ENCODE measurements at places on chromosomes 3 and 15. TPM values are rescaled to one million over a fixed set of nuclear protein-coding genes. Genes with fewer than 3 reads are reported as not detected.

The FSIP1 gene
- total RNA-seq, result not detected

- H3K4me3 ChIP-seq, result no peak overlapping the region
- H3K4me1 ChIP-seq, result no peaks in the 10 kb centered on the region
- H3K36me3 ChIP-seq, result no peaks in the 10 kb centered on the region
- no peaks in the 10 kb centered on the region for H3K27me3 ChIP-seq
These were observed 14.4 kb downstream of the GOLGB1 start for GRCh38 chr3:121735047-121735696.

DNA sequence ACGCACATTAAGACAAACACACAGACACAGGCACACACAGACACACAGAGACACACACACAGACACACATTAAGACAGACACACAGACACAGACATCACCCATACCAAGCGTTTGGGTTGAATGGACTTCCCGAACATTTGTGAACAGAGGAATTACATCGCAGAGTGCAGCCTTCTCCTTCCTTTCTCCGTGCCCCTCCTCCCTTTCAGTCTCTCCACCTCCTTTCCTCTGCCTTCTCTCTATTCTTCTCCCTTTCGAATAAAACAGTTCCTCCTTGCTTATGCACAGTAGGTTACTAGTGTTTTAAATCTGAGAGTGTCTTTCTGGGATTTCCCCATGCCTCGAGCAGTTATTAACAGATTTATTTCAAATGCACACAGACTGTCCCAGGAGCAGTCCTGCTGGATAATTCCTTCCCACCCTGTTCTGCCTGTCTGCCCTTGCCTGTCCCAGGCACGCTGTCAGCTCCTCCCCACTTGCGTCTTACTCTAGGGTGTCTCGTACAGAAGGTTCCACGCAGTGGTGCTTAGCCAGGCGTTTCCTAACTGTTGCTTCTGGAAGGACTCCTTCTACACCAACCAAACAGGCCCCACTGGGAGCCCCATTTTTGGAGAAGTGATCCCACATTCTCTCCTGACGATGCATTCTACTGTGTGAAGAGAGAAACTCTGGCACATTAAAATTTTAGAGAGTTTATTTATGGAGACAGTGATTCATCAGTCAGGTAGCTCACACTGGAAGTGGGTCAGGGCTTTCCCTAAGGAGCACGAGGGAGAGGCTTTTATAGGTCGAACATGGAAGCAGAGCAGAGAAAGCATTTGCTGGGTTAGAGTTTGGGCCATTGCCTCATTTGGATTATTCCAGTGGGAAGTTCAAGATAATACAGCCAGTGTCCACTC lies 163.8 kb downstream of the SV2B start:
- no peaks in the 10 kb centered on the region for H3K36me3 ChIP-seq
- H3K4me1 ChIP-seq, result no peaks in the 10 kb centered on the region
- H3K27me3 ChIP-seq, result no peaks in the 10 kb centered on the region
- H3K4me3 ChIP-seq, result no peak overlapping the region

The ZPLD1 gene
- total RNA-seq, result not detected

The CYFIP1 gene
- 44.3 TPM for total RNA-seq

DNA sequence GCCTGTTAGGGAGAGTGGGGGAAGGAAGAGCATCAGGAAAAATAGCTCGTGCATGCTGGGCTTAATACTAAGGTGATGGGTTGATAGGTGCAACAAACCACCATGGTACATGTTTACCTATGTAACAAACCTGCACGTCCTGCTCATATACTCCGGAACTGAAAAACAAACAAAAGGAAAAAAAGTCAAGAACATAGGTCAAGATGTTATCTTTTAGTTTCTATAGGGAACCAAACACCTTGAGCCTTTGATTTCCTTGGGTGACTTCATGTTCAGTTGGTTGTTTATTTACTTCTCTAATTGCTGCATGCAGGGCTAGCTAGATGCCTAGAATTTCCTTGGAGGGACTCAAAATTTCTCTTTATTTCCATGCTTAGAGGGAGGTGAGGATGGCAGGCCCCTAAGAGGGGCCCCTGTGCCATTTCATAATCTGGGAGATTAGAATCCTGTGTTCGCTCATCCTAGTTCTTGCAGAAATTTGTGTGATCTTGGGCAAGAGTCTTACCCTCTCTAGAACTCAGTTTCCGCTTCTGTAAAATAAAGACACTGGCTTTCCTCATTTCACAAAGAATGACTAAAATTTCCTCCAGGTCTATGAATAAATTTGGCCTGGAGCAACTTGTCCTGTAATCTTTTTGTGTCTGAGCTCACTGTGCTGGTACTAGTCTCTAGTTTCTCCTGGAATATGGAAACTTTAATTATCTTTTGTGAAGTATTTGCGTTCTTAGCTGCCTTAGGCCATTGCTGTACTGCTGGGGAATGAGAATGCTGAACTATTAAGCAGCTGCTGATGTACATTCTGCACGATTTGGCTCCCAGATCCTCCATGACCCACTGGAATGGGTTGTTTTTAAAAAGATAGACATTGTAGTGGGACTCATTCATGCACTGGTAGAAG lies 457.5 kb downstream of the EDEM1 start:
- H3K4me1 ChIP-seq, result no peaks in the 10 kb centered on the region
- no peaks in the 10 kb centered on the region for H3K27me3 ChIP-seq
- H3K4me3 ChIP-seq, result no peak overlapping the region
- no peak overlapping the region for H3K27ac ChIP-seq

DNA sequence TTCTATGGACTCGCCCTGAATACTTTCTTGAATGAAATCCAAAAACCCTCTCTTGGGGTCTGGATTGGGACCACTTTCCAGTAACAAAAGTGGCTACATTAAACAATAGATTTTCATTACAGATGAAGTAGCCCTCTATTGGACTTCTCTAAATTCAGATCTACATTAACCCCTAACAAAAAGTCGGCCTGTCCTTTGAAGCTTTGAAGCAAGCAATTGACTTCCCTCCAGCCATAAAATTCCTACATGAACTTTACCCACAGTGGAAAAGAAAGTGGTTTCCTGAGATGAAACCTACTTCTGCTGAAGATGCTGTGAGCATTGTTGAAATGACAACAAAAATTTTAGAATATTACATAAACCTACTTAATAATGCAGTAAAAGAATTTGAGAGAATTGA lies 967.1 kb upstream of the ROBO1 start:
- DNase-seq, result no peak
- H3K4me1 ChIP-seq, result no peaks in the 10 kb centered on the region
- H3K4me3 ChIP-seq, result no peak overlapping the region
- no peak overlapping the region for H3K27ac ChIP-seq

GRCh38 chr3:194664857-194665256 lies 7.1 kb downstream of the LSG1 start:
- H3K36me3 ChIP-seq, result peaks cover 14% of the 10 kb centered on the region
- H3K27ac ChIP-seq, result no peak overlapping the region
- no peak for DNase-seq
- H3K4me3 ChIP-seq, result no peak overlapping the region
- no peaks in the 10 kb centered on the region for H3K27me3 ChIP-seq

The ZNF660 gene
- total RNA-seq, result 0.65 TPM

The SAMD7 gene
- total RNA-seq, result not detected

- no peak overlapping the region for H3K4me3 ChIP-seq
- H3K27me3 ChIP-seq, result no peaks in the 10 kb centered on the region
- H3K36me3 ChIP-seq, result no peaks in the 10 kb centered on the region
- DNase-seq, result no peak
- no peaks in the 10 kb centered on the region for H3K4me1 ChIP-seq
These were observed 4.5 kb downstream of the HEMK1 start for GRCh38 chr3:50573566-50574443.

- no peak overlapping the region for H3K27ac ChIP-seq
- no peak overlapping the region for H3K4me3 ChIP-seq
- no peaks in the 10 kb centered on the region for H3K4me1 ChIP-seq
- no peaks in the 10 kb centered on the region for H3K27me3 ChIP-seq
These were observed 599.0 kb downstream of the MAGI1 start for GRCh38 chr3:65439641-65440284.

DNA sequence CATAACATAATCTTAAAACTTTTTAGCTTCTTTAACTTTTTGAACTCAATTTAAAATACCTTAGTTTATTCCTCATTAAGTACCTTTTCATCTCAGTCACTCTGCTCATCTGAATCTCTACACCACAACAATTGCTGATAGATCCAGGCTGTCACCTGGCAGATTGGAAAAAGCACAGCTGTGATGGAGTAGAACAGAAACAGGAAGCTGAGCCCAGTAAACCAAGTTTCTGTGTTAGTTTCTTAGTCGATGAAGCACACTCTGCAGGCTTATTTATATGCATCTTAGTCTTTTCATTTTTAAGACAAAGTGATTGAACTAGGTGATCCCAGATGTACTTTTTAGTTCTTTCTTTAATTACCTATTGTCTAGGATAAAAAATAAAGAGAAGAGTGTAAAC lies 1398.0 kb upstream of the ALCAM start:
- no peak overlapping the region for H3K27ac ChIP-seq
- no peaks in the 10 kb centered on the region for H3K36me3 ChIP-seq
- DNase-seq, result no peak
- no peak overlapping the region for H3K4me3 ChIP-seq

DNA sequence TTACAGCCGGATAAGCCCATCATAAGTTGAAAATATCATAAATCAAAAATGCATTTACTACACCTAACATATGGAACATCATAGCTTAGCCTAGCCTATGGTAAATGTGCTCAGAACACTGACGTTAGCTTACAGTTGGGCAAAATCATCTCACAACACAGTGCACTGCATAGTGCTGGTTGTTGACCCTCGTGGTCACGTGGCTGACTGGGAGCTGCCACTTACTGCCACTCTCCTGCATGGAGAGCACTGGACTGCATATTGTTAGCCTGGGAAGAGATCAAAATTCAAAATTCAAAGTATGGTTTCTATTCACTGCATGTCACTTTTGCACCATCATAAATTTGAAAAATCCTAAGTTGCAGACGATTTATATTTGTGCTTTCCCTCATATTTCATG lies 94.0 kb upstream of the CACNA2D3 start:
- no peak overlapping the region for H3K27ac ChIP-seq
- no peak overlapping the region for H3K4me3 ChIP-seq
- no peaks in the 10 kb centered on the region for H3K36me3 ChIP-seq
- no peak for DNase-seq

- H3K4me1 ChIP-seq, result no peaks in the 10 kb centered on the region
- no peaks in the 10 kb centered on the region for H3K36me3 ChIP-seq
- no peak overlapping the region for H3K4me3 ChIP-seq
- H3K27me3 ChIP-seq, result no peaks in the 10 kb centered on the region
- no peak for DNase-seq
These were observed 516.3 kb upstream of the CADM2 start for GRCh38 chr3:84442533-84442932.

DNA sequence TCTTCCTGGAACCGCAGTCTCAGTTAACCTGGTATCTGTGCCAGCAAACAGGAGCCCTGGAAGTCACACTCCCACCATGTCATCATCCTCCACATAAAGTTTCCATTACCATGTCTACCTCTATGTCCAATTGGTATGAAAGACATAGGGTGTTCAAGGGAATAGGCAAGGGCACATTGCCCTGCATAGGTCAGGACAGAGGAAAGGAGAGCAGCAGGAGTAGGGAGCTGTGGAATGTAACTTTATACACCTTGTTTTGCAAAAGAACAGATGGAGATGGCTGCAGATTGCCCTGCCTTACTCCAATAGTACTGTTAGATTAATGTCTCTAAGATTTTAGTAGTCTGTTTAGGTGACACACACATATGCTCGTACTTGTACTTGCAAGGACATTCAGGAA lies 1056.4 kb downstream of the NTRK3 start:
- no peak for DNase-seq
- H3K27me3 ChIP-seq, result no peaks in the 10 kb centered on the region
- H3K4me3 ChIP-seq, result no peak overlapping the region

The RIOX2 gene
- total RNA-seq, result 14.4 TPM

GRCh38 chr15:98063315-98063714 lies 102.8 kb downstream of the ARRDC4 start:
- H3K27ac ChIP-seq, result no peak overlapping the region
- no peaks in the 10 kb centered on the region for H3K27me3 ChIP-seq
- no peaks in the 10 kb centered on the region for H3K36me3 ChIP-seq
- no peaks in the 10 kb centered on the region for H3K4me1 ChIP-seq

DNA sequence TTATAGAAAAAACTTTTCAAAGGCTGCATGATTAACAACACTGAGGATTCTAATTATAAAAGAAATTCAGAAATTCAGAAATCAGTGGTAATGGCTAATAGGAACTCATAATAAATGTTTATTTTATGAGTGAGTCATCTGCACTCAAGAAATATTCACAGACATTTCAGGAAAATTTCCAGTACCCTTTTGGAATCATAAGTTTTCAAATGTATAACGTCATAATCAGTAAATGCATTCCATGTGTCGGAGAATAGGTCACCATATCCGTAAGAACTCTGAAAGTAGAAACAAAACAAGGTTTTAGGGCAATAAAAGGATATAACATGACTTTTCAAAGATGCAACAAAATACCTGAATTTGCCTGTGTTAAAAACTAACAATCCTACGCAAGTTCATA lies 24.7 kb downstream of the EOGT start:
- no peaks in the 10 kb centered on the region for H3K36me3 ChIP-seq
- no peaks in the 10 kb centered on the region for H3K4me1 ChIP-seq
- H3K27me3 ChIP-seq, result no peaks in the 10 kb centered on the region
- no peak overlapping the region for H3K4me3 ChIP-seq

DNA sequence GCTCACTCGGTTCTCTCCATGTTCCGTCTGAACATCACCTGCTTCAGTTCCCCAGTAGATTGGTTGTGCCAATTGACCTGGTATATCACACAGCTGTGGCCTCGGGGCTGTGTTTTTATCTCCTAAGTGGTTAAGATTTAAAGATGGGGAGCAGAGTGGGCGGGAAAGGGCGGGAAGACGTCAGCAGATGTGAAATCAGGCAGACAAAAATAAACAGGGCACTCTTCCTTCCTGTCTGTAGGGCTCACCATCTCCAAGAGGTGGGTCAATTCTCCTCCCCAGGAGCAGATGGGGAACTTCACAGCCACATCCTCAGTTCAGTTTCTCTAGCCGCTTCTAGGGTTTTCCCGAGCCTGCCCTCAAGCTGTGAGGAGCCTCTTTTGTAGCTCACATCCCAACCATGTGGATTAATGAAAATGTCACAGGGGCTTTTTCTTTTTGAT lies 26.8 kb upstream of the LIMD1 start:
- no peaks in the 10 kb centered on the region for H3K36me3 ChIP-seq
- H3K27me3 ChIP-seq, result no peaks in the 10 kb centered on the region
- no peak for DNase-seq
- H3K4me3 ChIP-seq, result no peak overlapping the region
- no peak overlapping the region for H3K27ac ChIP-seq
- H3K4me1 ChIP-seq, result no peaks in the 10 kb centered on the region

- no peaks in the 10 kb centered on the region for H3K36me3 ChIP-seq
- no peak for DNase-seq
- no peaks in the 10 kb centered on the region for H3K27me3 ChIP-seq
These were observed 214.9 kb upstream of the ARRDC4 start for GRCh38 chr15:97745481-97746071.

The CEP70 gene
- total RNA-seq, result 13.8 TPM

The KCNMB3 gene
- total RNA-seq, result 1.4 TPM

The PTH1R gene
- 32.5 TPM for total RNA-seq

The PATL2 gene
- 0.31 TPM for total RNA-seq

GRCh38 chr3:87045473-87045872 lies 54.5 kb upstream of the VGLL3 start:
- no peak overlapping the region for H3K4me3 ChIP-seq
- H3K4me1 ChIP-seq, result no peaks in the 10 kb centered on the region
- H3K27me3 ChIP-seq, result no peaks in the 10 kb centered on the region
- DNase-seq, result no peak
- no peaks in the 10 kb centered on the region for H3K36me3 ChIP-seq

The SLCO2A1 gene
- total RNA-seq, result 0.71 TPM

- DNase-seq, result no peak
- H3K4me3 ChIP-seq, result no peak overlapping the region
- H3K4me1 ChIP-seq, result no peaks in the 10 kb centered on the region
- no peaks in the 10 kb centered on the region for H3K36me3 ChIP-seq
- H3K27ac ChIP-seq, result no peak overlapping the region
These were observed 28.1 kb upstream of the CDCP1 start for GRCh38 chr3:45174234-45174633.

The LIPC gene
- 31.1 TPM for total RNA-seq
